Frontal cortex (tissue), 4 donors: ENCODE measurements at places on chromosomes 6 and 20. TPM values are rescaled to one million over a fixed set of nuclear protein-coding genes. Genes with fewer than 3 reads are reported as not detected.

- DNase-seq: no peak
Observed at GRCh38 chr20:45904583-45905504, 7.1 kb downstream of the PLTP start.

DNA sequence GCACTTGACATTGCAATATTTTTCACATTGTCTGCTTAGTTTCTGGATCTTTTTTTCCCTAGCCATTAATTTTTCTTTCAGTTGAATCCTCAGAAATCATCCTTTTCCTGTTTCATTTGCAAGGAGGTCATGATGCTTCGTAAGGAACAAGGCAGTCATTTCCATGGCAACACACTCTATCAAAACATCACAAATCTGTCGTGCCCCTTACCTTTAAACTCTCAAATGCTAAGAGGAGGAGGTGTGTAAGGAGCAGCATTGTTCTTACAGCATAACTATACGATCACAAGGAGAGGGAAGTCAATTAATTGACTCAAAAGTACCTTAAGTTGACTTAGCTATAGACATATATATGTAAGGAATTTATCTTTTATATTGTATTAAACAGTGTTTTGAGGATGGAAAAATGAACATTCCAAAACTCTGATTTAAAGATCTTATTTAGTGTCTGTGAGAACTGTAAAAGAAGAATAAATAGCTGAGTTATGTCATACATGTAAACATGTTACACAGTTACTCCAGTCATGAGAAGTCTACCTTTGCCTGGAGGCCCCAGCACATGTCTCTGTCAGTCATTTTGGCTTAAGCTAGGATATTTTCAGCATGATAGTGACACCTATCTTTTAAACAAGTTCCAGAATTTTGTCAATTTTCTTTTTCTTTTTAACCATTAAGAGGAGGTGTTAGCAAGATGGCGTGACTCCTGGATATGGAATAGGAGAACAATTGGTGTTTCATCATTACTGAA is 41.6 kb downstream of the CDKAL1 start:
- DNase-seq: no peak

GRCh38 chr6:157513004-157513603 is 132.1 kb downstream of the ZDHHC14 start:
- DNase-seq: no peak

- no peak for DNase-seq
Observed at GRCh38 chr6:41836660-41837052, 49.2 kb downstream of the TOMM6 start.

DNA sequence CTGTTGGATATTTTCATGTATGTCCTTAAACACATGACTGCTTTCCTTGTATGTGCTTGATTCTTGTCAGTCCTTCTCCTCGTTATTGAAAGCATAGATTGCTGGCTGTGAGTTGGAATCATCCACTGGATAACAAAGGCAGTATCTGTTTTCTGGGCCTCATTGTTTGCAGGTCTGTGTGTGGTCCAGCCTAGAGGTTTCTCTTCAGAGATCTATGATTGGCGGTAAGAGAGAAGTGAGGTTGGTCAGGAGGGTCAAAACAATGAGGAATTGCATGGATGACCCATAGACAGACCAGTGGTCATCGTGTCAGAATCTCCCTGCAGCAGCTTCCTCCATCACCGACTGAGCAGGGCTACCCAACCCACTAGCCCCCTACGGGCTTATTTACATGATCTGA is 915.0 kb downstream of the KIF16B start:
- DNase-seq: peak; percentile 3

CST4 gene
- not detected for total RNA-seq

DNA sequence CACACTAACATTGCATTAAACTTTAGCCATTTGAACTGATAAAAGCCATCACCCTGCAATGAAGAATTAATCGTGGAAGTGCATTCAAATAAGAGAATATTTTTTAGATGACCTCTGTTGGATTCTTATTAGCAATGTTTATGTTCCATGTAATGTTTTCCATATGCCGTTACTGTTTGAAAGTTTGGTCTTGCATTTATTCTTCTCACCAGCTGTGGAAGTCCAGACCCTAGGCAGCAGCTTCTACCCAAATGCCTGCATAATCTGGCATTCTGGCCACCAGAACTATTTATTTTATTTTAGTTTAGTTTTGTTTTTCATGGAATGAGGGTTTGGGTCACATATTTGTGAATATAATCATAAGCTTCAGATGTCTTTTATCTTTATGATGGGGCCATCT is 140.4 kb downstream of the SAMD5 start:
- no peak for DNase-seq

- DNase-seq: no peak
Observed at GRCh38 chr6:106037060-106037459, 49.1 kb upstream of the PRDM1 start.

DNA sequence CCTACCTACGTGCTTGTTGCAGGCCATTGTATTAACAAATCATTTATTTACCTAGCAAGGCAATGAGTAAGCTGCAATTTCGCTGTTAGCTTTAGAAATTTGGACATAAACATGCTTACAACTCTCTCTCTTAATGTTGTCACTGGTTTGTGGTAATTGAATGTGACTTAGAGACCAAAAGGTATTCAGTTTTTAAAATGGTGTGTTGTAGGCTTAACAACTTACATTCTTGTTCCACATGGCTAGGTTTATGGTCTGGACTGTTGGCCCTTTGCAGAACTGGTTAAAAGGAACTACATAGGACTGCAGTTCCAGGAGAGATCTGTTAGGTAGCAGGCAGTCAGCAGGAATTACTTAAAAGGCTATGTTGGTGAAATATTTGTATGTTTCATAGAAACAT is 10.3 kb upstream of the CTAGE9 start:
- no peak for DNase-seq

DNA sequence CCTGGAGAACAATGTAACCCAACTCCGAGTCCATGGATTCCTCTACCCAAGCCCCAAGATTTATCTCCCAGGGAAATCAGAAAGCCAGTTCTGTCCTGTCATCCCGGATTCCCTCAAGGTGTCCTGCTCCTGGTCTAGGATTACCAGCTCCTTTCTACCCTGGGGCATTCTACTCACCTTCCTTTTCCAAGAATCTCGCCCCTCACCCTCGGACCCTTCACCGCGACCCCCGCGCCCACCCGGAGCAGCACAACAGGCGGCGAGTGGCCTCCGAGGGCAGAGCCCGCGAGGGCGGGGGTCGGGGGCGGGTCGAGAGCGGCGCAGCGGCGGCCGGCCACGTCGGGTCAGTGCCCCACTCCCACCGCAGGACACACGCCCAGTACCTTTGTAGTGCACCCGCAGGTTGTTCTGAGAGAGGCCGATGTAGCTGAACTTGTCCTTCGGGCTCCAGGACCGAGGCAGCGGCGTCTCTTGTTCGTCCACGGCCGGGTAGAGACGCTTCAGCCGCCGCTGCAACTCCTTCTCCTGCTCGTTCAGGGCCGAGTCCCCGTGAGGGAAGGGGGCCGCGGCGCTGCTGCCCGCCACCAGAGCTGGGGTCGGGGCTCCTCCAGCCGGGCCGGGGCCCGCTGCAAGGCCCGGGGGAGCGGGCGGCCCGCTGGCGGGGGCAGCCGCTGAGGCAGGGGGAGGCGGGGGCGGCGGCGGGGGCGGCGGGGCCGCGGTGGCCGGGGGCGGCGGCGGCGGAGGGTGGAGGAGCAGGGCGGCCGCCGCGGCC is 897 bp downstream of the RANBP9 start:
- DNase-seq: peak; percentile 57

TRDN gene
- under 0.01 TPM for total RNA-seq
